ENCODE measurements at places on chromosomes 5 and 9.

DNA sequence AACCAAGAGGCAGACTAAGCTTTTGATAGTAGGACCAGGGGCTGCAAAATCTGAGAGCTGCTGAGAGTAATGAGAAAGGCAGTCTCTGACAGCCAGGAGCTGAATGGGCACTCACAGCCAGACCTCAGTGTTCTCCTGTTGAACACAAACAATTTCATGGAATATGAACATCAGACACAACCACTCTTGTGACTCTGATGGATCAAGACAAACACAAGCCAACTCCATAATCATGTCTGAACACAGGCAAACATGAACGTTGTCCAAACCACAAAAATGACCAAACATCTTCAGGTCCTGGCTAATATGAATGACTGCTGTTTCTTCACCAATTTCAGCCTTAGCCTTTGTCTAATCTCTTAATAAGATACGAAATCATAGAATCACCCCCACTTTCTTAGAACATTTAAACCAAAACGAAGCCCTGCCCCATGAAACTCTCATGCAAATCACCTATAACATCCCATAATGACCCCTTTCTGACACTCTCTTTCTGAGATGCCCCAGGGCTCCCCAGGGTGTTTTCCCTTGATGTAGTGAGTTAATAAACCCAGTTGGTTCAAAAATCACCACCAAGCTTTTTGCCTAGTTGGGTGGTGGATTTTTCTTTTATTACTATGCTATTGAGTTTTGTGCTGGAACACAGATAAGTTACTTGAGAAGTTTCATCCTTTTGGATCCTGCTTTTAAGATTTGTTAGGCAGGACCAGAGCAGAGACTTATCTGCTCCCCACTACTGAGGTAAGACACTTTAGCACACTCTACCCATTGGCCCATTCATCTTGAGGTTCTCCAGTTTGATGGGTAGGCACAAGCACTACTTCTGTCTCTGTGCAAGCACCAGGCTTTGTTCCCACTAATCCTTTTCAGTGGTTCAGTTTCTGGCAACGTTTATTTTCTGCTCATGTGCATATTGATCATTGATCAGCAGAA is 5.9 kb upstream of the ERAP2 start:
- no peak for DNase-seq
- no peaks in the 10 kb centered on the region for H3K36me3 ChIP-seq
- H3K27ac ChIP-seq: no peak overlapping the region
- no peak overlapping the region for H3K4me3 ChIP-seq
- H3K27me3 ChIP-seq: no peaks in the 10 kb centered on the region

GRCh38 chr9:121283080-121283398 is 15.1 kb downstream of the GSN start:
- H3K36me3 ChIP-seq: no peaks in the 10 kb centered on the region
- DNase-seq: no peak
- no peak overlapping the region for H3K4me3 ChIP-seq
- no peak overlapping the region for H3K27ac ChIP-seq
- H3K27me3 ChIP-seq: no peaks in the 10 kb centered on the region

- H3K27me3 ChIP-seq: peaks cover 52% of the 10 kb centered on the region
- no peak overlapping the region for H3K27ac ChIP-seq
Observed at GRCh38 chr5:69492923-69493395, 369 bp downstream of the OCLN start.

DNA sequence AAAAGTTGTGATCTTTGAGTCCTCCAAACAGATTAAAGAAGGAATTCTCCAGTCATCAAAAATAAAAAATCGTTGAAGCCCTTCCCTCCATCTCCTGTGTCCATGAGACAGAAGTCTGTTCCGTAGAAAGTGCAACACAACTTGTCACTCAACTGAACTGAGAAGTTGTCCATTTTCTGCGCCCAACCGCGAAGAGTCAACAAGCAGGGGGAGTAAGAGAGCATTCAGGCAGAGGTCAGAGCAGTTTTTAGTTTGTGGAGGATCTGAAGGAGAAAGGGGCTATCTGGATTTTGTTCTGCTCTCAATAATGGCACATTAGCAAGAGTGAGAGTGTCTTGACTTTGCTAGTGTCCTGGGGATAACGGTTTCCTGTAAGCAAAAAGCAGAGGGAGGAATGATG is 303.9 kb downstream of the ICE1 start:
- no peaks in the 10 kb centered on the region for H3K36me3 ChIP-seq
- no peak overlapping the region for H3K27ac ChIP-seq
- no peak for DNase-seq
- H3K27me3 ChIP-seq: no peaks in the 10 kb centered on the region
- H3K4me1 ChIP-seq: no peaks in the 10 kb centered on the region

DNA sequence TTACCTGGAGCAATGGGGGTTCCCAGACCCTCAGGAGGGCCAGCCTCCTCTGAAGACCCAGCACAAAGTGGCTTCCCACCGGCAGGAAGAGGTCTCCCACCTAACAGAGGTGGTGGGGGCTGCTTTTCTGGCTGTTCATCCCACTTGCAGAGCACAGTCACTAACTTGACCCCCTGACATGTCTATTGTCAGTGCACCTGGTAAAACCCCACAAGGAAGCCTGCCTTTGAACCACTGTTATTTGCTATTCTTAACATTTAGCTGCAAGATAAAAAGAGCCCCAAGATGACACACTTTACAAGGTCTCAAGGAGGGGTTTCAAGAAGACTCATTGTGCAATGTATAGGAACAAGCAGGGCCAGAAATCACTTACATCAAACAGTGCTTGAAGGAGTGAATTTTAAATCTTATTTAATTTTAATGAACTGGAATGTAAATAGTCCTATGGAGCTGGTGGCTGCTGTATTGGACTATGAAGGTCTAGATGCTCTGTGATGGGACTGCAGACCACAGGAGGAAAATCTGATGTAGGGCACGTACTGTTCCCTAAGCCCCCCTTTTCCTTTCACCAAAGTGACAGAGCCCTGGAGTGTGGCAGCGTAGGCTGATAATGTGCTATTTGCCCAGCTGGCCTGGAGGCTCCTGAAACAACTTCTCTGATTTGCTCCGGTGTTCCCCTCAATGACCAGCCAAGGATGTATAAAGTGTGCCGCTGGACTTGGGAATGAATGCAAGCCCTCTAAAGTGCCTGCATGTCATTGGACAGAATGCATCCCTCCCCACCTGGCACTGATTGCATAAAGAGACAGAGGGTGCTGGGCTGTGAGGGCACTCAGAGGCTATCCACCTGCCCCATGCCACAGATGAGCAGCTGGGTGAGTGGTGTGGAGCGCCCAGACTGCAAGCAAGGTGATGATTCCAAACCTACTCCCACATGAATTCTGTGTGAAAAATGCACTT is 80.2 kb downstream of the PTPN3 start:
- no peaks in the 10 kb centered on the region for H3K27me3 ChIP-seq
- H3K36me3 ChIP-seq: no peaks in the 10 kb centered on the region

DNA sequence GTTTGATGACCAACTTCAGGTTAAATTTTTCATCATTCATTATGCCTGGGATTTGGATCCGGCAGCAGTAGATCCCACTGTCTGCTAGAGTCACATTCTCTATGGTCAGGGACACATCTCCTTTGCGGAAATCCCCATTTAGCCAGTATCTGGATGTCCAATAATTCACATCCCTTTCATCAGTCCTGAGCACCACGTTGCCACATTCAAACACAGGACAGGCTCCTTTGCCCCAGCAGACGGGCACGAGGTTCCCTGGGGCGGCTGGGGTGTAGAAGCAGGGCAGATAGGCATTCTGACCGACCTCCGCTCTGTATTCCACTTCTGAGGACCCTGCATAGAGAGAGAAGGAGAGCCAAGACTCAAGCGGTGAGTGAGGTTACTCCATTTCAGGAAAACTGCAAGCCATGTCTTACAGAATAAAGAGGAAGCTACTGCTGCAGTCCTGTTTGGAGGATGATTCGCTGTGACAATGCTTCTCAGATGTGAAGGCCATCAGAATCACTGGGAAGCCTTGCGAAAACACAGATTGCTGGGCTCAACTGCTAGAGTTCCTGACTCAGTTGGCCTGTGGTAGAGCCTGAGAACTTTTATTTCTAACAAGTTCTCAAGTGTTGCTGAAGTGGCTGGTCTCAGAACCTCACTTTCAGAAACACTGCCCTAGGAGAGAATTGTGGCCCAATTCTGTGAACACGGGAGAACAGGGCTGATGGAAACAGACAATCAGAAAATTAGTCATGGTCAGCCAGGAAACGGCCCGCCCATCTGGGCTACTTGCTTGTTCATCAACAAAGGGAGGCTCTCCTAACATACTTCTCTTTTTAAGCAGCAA is 2.0 kb downstream of the HAVCR2 start:
- peak overlapping the region; percentile 7 for H3K4me3 ChIP-seq
- DNase-seq: no peak
- H3K36me3 ChIP-seq: no peaks in the 10 kb centered on the region
- H3K27me3 ChIP-seq: no peaks in the 10 kb centered on the region

DNA sequence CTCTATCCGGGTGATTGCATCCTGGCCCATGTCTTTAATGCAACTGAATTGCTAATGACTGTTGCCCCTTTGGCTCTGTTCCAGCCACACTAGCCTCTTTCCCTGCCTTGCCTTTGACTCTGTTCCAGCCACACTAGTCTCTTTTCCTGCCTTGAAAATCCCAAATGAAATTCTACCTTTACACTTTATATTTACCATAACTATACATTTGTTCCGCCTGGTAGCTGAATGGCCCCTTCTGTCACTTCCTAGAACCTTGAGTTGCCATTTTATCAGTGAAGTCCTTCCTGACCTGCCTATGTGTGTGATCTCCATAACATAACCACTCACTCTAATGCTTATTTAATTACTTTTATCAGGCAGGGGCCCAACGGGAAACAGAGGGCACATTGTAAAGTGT is 1120.4 kb upstream of the WWC1 start:
- no peak overlapping the region for H3K27ac ChIP-seq
- H3K36me3 ChIP-seq: no peaks in the 10 kb centered on the region
- H3K27me3 ChIP-seq: no peaks in the 10 kb centered on the region
- DNase-seq: no peak

- H3K27ac ChIP-seq: no peak overlapping the region
- H3K4me3 ChIP-seq: no peak overlapping the region
- peaks cover 6% of the 10 kb centered on the region for H3K4me1 ChIP-seq
- no peak for DNase-seq
Observed at GRCh38 chr9:124389146-124389939, 25.9 kb downstream of the PSMB7 start.

DNA sequence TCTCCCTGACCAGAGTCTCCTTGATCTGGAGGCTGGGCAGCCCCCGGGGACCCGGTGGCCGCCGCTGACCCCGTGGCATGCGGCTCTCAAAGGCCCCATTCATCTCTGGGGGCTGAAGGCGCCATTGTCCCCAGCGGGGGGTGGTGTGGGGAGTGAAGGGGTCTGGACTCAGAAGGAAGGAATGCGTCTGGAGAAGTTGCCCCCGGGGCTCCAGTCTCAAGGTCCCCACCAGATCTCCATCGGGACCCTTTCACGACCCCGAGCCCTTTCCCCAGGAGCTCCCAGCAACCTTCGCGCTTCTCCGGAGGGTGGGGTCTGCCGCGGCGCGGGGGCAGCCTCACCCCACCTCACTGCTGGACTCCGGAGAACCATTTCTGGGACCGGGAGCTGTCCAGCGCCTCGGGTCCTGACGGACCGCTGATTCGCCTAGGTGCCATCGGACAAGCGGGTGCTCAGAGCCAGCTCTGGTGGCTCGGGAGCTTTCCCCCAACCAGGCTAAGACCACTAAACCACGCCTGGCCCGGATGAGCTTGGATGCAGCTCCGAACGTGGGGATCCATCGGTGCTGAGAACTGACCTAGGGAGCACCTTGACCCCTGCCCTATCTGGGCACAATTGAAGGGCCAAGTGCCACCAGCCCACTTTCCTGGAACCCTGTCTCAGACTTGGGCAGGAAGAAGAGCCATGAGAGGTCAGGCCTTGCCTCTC is 5.1 kb upstream of the PCDH1 start:
- no peak overlapping the region for H3K4me3 ChIP-seq
- H3K27me3 ChIP-seq: peaks cover 60% of the 10 kb centered on the region
- DNase-seq: peak; percentile 39
- H3K4me1 ChIP-seq: peaks cover 20% of the 10 kb centered on the region
- no peaks in the 10 kb centered on the region for H3K36me3 ChIP-seq
- H3K27ac ChIP-seq: no peak overlapping the region

DNA sequence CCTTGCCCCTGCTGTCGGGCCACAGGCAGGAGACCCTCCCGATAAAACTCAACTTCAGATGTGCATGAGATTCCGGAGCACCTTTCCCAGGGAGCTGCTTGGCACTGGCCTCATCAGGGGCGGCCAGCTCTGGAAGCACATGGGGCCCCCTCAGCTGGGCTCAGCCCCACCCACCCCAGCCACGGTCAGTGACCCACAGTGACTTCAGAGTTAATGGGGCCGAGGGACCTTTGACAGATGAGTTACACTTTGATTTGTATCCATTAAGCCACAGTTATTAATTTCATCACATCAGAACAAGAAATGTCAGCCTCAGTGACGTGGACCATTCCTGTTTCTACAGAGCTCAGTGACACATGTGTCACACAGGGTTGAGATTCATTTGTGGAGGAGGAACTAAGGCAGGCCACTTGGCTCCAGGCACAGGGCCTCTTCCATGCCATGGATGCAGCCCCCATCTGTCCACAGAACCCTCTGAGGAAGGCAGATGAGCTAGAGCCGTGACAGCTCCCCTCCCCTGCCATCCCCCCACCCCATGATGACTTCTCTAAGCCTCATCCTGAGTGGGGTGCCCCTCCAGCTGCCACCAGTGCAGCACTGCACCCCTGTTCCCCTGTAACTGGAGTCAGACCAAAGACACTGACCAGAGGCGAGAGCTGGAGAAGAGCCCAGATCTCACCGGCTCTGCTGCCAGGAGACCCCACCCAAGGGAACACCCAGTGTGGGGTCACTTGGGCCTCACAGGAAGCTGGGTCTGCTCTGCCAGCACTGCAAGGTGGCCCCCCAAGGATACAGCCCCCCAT is 69.4 kb upstream of the ADAMTS2 start:
- H3K4me3 ChIP-seq: no peak overlapping the region
- no peaks in the 10 kb centered on the region for H3K4me1 ChIP-seq
- DNase-seq: no peak
- no peaks in the 10 kb centered on the region for H3K27me3 ChIP-seq

GRCh38 chr5:14365831-14366430 is 215.7 kb upstream of the OTULINL start:
- no peak for DNase-seq
- H3K27me3 ChIP-seq: no peaks in the 10 kb centered on the region
- H3K36me3 ChIP-seq: no peaks in the 10 kb centered on the region
